ENCODE measurements at places on chromosomes 2 and 18.

- DNase-seq: no peak
Observed at GRCh38 chr2:174836377-174836994, 72.2 kb upstream of the CHRNA1 start.

- peak; percentile 21 for DNase-seq
Observed at GRCh38 chr2:239201531-239201876, 199.3 kb downstream of the HDAC4 start.

GRCh38 chr2:112812318-112813267 lies 24.0 kb downstream of the IL1B start:
- no peak for DNase-seq

- DNase-seq: no peak
Observed at GRCh38 chr2:128940378-128940777, 621.7 kb upstream of the HS6ST1 start.

DNA sequence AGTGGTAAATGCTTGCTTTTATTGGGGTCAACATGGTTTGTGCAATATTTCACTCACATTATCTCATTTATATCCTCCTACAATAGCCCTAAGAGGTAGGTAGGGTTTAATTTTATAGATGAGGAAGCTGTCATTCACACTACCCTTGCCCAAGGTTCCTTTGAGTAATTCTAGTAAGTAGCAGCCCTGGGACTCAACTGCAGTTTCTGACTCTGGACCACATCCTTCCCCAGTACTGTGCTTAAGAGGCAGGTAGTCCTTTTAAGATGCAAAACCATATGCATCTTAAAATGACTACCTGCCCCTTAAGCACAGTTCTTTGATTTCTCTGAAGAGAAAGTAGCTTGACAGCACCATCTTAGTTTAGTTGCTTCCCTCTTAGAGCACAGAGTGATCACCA lies 15.7 kb upstream of the NT5C1B start:
- DNase-seq: no peak

GRCh38 chr2:204127238-204127637 lies 190.7 kb downstream of the ICOS start:
- no peak for DNase-seq

GRCh38 chr18:3458378-3458777 lies 8.4 kb downstream of the TGIF1 start:
- DNase-seq: no peak

- DNase-seq: no peak
Observed at GRCh38 chr2:113795405-113795920, 39.0 kb upstream of the SLC35F5 start.

DNA sequence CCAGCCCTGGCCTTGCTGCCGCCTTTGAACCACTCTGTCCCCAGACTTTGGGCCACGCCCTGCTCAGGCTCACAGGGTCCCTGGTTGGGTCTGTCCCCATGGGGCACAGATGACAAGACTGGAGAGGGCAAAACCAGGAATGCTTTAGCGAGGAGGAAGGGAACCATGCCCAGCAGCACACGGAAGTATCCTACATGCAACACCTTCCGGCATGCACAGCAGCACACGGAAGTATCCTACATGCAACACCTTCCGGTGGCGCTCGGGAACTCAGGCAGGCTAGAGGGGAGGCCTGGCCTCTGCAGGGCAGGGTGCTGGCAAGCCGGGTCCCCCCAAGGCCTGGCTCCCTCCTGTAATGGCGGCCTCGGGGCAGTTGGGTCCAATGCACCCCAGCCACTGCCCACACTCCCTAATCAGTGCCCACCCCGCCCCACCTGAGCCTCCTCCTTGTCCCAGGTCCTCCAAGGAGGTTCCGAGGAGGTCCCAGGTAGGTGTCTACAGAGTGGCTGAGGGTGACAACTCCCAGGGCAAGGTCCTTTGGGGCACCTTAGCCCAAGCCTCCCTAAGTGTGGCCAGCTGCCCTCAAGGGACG lies 33.6 kb upstream of the SNED1 start:
- DNase-seq: no peak

DNA sequence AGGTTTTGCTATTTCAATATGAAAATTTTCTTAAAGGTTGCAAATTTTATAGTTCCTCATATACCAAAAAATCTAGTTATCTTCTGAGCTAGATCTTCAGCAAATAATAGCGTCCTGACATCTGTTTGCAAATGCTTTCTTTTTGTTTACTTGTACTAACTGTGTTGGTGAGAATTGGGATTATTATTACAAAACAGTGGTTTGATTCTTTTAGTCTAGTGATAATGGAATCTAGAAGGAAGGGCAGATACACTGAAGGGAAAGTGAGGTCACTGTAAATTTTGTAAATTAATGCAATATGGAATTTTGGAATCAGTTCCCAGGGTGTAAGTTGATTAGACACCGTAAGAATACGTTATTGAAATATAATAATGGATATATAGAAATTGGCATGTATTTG lies 36.2 kb upstream of the NT5C1B start:
- no peak for DNase-seq

DNA sequence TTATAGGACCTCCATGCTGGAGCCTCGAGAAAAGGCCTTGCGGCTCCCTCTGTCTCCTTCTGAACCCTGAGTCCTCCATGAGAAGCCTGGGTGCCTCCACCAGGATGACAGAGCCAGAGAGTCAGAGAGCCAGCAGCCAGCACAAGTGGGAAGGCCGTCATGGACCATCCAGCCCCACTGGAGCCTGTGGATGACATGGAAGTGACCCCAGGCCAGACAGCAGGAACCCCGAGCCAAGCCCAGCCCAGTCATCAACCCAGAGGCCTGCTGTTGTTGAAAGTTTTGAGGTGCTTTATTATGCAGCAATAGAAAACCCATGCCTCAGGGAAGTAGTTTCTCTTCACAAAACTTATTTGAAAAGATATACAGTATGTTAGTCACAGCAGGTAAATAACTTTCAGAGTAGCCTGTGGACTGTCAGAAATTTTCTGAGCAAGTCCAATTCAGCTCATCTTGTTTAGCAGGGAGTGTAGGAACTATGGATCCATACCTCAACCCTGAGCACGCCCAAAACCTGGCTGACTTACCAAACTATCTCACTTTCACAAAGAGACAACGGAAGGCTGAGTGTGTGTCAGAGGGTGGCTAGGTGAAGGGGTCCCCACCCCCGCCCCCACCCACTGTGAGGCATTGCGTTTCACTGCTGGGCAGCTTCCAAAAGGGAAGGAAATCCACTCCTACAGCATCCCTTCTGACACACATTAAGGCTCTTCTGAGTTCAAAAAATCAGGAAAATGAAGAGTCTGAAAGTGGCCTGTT lies 79.9 kb upstream of the NDUFV2 start:
- no peak for DNase-seq

- DNase-seq: no peak
Observed at GRCh38 chr18:58316396-58317342, 272.6 kb downstream of the NEDD4L start.

Measured in midbrain (tissue), 1 donor.